ENCODE measurements at places on chromosomes 12 and 14.

- no peaks in the 10 kb centered on the region for H3K36me3 ChIP-seq
- H3K27me3 ChIP-seq: no peaks in the 10 kb centered on the region
- H3K4me1 ChIP-seq: peaks cover 2% of the 10 kb centered on the region
Measured at GRCh38 chr14:51431741-51432140, 191.7 kb downstream of the TMX1 start.

DNA sequence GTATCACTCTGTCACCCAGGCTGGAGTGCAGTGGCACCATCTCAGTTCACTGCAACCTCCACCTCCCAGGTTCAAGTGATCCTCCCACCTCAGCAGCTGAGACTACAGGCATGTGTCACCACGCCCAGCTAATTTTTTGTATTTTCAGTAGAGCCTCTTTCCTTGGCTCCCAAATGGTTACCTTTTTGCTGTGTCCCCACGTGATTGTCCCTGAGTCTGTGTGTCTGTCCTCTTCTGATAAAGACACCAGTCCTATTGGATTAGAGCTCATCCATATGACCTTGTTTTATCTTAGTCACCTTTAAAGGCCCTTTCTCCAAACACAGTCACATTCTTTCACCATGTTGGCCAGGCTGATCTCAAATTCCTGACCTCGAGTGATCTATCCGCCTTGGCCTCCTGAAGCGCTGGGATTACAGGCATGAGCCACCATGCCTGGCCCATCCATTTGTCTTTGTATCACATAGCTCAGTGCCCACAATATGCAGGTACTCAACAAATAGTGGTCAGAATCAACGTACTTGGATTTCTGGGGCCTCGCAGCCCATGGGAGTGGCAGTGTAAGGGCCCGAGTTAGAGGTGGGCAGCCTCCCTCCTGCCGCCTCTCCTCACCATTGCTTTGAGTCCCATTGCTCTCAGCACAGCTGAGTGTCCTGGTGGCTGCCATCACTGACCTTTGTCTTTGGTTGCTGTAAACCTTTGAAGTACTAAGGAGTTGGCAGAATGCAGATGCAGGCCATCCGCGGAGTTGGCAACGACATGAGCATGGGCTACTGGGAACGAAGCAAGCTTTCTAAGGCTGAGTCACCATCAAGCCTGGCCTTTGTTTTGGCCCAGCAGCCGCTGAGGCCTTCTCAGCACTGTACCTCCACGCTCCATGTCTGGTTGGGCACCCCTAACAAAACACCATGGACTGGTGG is 9.3 kb downstream of the TPCN1 start:
- H3K4me1 ChIP-seq: peaks cover 11% of the 10 kb centered on the region
- no peaks in the 10 kb centered on the region for H3K36me3 ChIP-seq
- DNase-seq: no peak
- H3K27ac ChIP-seq: no peak overlapping the region

GRCh38 chr14:23360496-23360895 is 4.5 kb downstream of the EFS start:
- peaks cover 6% of the 10 kb centered on the region for H3K36me3 ChIP-seq
- H3K4me3 ChIP-seq: no peak overlapping the region
- DNase-seq: no peak
- no peak overlapping the region for H3K27ac ChIP-seq
- no peaks in the 10 kb centered on the region for H3K27me3 ChIP-seq

GRCh38 chr12:124006085-124006845 is 33.2 kb downstream of the ZNF664 start:
- no peaks in the 10 kb centered on the region for H3K36me3 ChIP-seq
- no peak overlapping the region for H3K27ac ChIP-seq
- DNase-seq: no peak
- no peak overlapping the region for H3K4me3 ChIP-seq
- H3K4me1 ChIP-seq: no peaks in the 10 kb centered on the region

GRCh38 chr12:33044447-33044846 is 147.9 kb upstream of the PKP2 start:
- H3K27ac ChIP-seq: no peak overlapping the region
- H3K27me3 ChIP-seq: no peaks in the 10 kb centered on the region
- no peak for DNase-seq
- no peak overlapping the region for H3K4me3 ChIP-seq
- no peaks in the 10 kb centered on the region for H3K4me1 ChIP-seq

DNA sequence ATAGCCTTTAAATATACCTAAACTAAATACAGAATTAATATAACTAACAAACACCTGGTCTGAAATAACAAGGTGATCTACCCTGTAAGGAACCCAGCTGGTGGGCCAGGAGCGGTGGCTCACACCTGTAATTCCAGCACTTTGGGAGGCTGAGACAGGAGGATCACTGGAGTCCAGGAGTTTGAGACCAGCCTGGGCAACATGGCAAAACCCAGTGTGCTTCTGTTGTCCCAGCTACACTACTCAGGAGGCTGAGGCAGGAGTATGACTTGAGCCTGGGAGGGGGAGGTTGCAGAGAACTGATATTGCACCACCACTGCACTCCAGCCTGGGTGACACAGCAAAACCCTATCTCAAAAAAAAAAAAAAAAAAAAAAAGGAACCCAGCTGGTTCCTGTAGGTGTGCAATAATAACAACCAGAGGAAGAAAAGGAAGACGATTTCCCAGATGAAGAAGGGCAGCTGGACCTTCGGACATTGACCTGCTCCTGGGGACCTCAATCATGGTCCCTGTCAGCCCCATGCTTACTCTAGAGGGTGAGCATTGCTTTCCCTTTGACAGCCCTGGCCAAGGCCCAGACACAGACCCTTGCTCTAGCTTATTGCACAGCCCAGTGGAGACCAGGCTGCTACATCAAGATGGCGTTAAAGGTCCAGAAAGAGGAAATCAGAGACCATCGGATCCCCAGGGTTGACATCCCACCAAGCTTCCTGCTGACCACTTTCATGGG is 5.4 kb downstream of the FOS start:
- peaks cover 4% of the 10 kb centered on the region for H3K4me1 ChIP-seq
- H3K36me3 ChIP-seq: peaks cover 6% of the 10 kb centered on the region
- H3K27me3 ChIP-seq: no peaks in the 10 kb centered on the region
- H3K4me3 ChIP-seq: no peak overlapping the region
- H3K27ac ChIP-seq: no peak overlapping the region
